ENCODE measurements at places on chromosomes 5 and 9. TPM values are rescaled to one million over a fixed set of nuclear protein-coding genes. Genes with fewer than 3 reads are reported as not detected.

TAF11L5 gene
- total RNA-seq: not detected

SURF2 gene
- total RNA-seq: 5.5 TPM

IFNK gene
- total RNA-seq: not detected

JAKMIP2 gene
- total RNA-seq: 5.2 TPM

PCDHAC2 gene
- total RNA-seq: not detected

MIGA2 gene
- 12.9 TPM for total RNA-seq

ARHGEF37 gene
- total RNA-seq: 0.89 TPM

FAM169A gene
- total RNA-seq: 1.1 TPM

DBH gene
- not detected for total RNA-seq

SLCO6A1 gene
- total RNA-seq: not detected

ADRA1B gene
- total RNA-seq: under 0.01 TPM

ZFP2 gene
- 0.58 TPM for total RNA-seq

NSG2 gene
- not detected for total RNA-seq

SKP2 gene
- total RNA-seq: 28.2 TPM

CBY3 gene
- not detected for total RNA-seq

PCDHB5 gene
- under 0.01 TPM for total RNA-seq

SAXO1 gene
- total RNA-seq: not detected

SLC6A3 gene
- total RNA-seq: not detected

ACOT12 gene
- not detected for total RNA-seq

PPIC gene
- 37.5 TPM for total RNA-seq

GABRB2 gene
- not detected for total RNA-seq

PCDHA8 gene
- total RNA-seq: not detected

PCDHGA6 gene
- 1.4 TPM for total RNA-seq

ANKRD18A gene
- not detected for total RNA-seq

GAS1 gene
- total RNA-seq: 54.6 TPM

CCDC112 gene
- total RNA-seq: 3.2 TPM

TAF1L gene
- total RNA-seq: not detected

HEMGN gene
- total RNA-seq: not detected

N4BP3 gene
- 0.89 TPM for total RNA-seq

PAIP2 gene
- total RNA-seq: 72.7 TPM

PTGER4 gene
- total RNA-seq: 25.5 TPM

RANBP3L gene
- not detected for total RNA-seq

SURF6 gene
- 4.0 TPM for total RNA-seq

TRIO gene
- 86.8 TPM for total RNA-seq

BSPRY gene
- total RNA-seq: not detected

TAF9 gene
- 97.7 TPM for total RNA-seq

TMOD1 gene
- total RNA-seq: 1.7 TPM

PCDHGB2 gene
- 0.53 TPM for total RNA-seq

TPM2 gene
- total RNA-seq: 1,252 TPM
